ENCODE measurements at places on chromosomes 13 and 19.

GRCh38 chr13:28657784-28658538 lies 969 bp upstream of the POMP start:
- no peak for DNase-seq

- no peak for DNase-seq
Observed at GRCh38 chr19:5445071-5445470, 10.1 kb upstream of the ZNRF4 start.

DNA sequence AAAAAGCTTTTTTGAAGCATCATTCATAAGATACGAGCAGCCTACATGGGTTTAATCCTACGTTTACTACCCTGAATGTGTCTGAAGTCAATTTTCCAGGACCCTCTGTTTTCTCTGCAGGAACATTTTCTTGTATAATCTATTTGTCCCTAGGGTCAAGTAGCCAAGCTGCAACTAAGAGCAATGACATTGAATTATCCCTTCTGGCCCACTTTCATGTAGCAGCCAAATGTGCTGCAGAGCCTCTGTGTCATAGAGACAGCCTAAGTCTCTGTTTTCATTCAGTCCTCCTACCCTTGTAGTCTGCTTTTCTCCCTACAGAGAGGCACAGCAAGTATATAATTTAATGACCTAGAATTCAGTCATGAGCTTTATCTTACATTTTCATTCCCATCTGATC lies 82.1 kb downstream of the ZAR1L start:
- no peak for DNase-seq

DNA sequence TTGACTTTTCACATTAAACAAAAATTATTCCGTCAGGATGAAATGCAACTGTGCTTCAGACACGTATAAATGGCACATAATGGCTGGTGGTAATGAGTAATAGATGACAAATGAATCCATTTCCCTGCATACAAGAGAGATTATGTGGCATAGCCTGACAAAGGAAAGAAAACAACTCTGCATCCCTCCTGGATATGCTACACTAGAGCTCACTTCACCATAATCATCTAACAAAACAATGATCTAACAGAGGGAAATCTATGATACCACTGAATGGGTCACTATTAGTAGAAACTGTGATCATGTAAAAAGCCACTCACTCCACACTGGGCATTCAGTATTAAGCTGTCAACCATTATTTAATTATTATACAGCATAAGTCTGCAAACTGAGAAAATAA lies 1498.4 kb downstream of the EFNB2 start:
- no peak for DNase-seq

DNA sequence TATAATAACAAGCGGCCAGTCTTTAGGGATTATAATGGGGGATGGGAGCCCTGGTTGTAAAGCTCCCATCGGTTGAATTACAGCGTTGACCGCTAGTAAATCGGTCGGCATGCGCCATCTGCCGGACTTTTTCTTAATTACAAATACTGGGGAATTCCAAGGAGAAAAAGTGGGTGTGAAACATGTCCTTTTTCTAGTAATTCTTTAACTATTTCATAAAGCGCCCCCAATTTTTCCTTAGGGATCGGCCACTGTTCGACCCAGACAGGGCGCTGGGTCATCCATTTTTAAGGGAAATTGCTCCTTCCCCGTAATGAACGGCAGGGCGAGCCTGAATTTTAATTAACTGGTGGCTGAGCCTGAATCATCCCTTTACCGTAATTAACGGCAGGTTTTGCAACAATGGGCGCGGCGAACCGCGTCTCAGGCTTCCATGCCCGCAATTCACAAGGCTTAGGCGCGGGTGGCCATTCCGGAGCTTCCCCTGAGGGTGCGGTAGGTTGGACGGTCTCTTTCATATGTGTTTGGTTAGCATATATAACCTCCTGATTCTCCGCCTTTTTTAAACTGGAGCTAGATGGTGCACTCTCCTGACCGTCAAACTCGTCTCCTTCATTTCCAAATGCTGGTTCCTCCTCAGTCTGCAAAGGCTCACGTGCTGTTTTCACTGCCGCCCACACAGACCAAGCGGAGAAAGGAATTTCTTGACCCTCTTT lies 30.2 kb upstream of the EVI5L start:
- peak; percentile 35 for DNase-seq

Data from urinary bladder (tissue), 4 donors.